Stimulated activated CD8-positive, alpha-beta memory T cell treated with anti-CD3 and anti-CD28 coated beads, Interleukin-4, amount 100 ng/mL, for 48 hours (primary cell): ENCODE measurements at places on chromosomes 6 and 20.

DNA sequence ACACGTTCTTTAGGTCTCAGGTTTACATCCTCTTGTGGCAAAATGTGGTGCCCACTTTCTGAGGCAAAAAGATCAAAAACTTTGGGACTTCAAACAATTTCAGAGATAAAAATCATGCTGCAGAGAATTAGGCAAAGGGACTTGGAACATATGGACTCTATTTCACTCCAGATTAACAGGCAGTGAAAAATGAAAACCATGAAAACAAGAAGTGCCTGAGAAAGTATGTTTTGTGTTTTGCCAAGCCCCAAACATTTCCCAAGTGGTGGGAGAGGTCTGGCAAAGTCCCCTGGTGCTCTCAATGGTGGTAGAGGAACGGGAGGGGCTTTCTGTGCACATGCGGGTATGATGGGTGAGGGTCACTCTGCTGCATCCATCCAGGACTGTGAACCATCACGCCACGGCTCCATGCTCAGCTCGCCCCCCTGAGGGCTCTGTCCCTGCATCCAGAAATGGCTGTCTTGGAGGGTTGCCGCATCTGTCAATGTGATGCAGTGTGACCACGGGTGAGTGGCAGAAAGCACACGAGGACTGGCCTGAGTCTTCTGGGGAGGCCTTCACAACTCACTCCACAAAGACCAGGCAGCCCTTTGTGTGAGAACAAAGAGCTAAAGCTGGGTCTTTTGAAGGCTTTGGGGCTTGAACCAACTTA lies 43.2 kb upstream of the TBC1D7 start:
- no peak for DNase-seq

- peak; percentile 74 for DNase-seq
Measured at GRCh38 chr6:158605266-158605878, 39.2 kb downstream of the DYNLT1 start.

DNA sequence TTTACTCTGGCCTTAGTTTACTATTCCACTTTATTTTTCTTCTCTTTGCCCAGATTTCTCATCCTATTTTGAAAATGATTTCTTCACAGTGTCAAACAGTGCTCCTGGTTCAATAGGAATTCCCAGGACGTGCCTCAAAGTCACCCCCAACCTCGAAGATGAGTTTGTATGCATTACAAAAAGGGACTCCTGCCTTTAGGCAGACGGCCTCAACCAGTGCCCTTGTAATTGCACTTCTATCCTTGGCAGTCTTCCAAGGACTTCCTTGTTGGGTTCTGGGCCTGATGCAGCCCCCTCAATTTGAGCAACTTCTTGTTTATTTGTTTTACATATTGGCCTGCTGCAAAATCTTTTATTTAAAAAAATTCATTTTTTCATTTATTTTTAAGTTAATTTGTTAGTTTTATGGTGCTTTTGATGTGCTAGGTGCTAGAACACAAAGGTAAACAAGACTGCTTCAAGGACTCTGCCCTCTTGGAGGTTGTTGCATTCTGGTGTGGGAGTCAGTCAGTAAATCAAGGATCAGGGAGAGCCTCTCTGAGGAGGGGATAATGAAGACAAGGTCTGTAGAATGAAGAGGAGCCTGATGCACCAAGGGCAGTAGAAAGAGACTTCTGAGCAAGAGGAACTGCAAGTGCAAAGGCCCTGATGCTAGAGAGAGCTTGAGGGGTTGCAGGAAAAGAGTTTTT lies 181.5 kb upstream of the LAMP5 start:
- DNase-seq = no peak

- DNase-seq = no peak
Measured at GRCh38 chr6:11198663-11199603, 33.5 kb downstream of the NEDD9 start.

- DNase-seq = no peak
Measured at GRCh38 chr6:1383729-1384548, 5.4 kb upstream of the FOXF2 start.

- DNase-seq = no peak
Measured at GRCh38 chr20:54435015-54435414, 40.4 kb upstream of the DOK5 start.

DNA sequence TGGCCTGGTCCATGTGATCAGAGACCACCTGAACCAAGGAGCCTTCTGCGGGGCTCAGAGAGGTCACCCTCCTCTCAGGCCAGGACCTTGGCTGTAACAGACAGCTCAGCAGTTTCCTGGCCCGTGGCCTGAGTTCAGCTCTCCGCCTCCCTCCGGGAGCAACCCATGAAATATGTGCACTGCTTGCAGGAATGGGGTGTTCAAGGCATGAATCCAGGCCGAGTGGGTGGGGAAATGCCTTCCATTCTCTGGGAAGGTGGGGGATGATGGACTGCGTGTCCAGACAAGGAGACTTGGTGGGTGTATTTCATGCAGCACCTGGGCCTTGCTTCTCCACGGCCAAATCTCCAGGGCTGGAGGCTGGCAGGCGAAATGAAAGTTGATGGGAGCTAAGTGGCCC lies 46.0 kb downstream of the SIRPA start:
- no peak for DNase-seq

- DNase-seq = peak; percentile 36
Measured at GRCh38 chr20:63135411-63135810, 80.5 kb downstream of the YTHDF1 start.

DNA sequence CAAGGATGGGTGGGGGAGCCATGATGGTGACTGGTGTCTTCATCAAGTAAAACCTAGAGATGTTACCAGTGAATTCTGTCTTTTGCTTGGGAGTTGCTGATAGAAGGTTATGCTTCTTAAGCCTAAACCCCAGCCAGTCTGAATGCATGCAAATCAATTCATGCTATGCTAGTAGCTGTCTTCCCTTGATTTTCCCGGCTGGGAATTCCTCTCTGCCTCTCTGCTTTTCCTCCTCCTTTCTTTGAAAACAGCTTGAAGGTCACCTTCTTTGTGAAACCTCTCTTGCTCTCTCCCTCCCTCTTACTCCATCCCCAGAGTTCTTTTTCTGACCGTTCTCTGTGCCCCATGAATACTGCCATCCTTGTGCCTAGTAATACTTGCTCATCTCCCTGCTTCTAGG lies 58.9 kb downstream of the TMEM200A start:
- no peak for DNase-seq

DNA sequence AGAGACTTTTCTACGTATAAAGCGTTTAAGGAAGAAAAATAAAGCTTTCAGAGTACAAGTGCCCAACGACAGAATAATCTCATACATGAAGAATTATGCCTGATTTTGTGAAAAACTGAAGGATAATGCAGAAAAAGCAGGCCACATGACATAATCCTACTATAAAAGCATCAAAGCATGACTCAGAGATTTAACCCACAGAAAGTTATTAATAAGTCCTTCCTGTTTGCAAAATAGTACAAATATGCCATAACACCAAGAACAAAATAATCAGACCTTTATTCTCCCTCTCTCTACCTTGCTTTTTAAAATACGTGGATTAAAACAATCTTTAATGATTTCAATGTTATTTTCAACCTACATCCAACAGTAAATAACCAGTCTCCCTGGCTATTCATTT lies 118.6 kb upstream of the BCLAF1 start:
- DNase-seq = no peak

DNA sequence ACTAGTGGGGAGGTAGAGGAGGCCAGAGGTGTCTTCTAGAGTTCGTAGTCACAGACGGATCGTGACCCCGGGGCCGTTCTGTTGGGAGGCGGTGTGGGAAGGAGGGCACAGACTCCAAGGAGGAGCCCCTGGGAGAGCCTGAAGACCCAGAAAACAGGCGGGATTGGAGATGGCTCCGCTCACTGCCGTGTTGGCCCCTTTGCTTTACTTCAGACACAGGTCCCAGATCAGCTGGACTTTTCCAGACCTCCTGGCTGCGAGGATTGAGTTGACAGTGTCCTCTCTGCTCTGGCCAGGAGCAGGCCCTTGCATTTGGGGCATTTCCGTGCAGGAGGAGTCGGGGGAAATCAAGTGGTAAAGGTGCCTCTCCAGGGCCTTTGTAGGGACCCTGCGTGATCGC lies 112.9 kb downstream of the ARMC2 start:
- DNase-seq = no peak

DNA sequence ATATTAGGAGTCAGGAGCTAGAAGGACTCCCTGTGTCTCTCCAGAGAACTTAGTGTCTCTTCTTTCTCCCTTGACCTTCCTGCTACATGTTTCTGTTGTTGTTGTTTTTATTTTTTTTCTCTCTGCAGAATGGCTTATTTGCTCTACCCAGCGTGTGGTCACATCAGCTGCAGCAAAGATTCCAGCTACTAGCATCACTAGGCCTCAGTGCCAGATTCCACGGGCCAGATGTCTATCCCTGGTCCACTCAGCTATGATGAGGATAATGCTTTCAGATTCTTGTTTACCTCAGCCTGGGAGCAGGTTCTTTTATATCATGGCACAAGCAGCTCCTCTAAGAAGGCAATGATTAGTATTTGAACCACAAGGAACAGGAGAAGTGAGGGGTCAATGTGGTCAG lies 110.0 kb downstream of the PLCB1 start:
- DNase-seq = no peak

DNA sequence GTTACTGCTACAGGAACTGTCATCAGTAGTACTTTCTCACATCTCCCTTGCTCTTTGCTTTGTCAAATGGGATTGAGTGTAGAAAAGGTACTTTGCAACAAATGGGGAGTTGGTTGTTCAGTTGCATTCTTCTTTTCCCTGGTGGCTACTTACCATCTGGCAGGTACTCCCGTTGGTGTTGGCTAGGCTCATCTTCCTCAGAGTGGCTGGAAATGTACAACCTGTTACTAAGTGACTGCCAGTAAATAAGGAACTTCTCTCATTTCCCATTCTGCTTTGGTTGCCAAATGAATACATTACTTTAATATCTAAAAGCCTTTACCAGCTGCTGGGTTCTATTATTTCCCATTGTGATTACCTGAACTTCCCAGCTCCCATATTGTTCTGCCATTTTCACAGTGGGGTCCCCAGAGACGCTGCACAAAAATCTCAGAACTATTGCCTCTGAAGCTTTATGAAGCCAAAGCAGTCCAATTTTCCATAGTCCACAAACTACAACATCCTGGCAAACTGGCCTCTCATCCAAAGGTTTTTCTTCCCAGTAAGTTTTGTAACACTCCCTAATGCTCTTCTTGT lies 229.7 kb upstream of the HTR1E start:
- no peak for DNase-seq

DNA sequence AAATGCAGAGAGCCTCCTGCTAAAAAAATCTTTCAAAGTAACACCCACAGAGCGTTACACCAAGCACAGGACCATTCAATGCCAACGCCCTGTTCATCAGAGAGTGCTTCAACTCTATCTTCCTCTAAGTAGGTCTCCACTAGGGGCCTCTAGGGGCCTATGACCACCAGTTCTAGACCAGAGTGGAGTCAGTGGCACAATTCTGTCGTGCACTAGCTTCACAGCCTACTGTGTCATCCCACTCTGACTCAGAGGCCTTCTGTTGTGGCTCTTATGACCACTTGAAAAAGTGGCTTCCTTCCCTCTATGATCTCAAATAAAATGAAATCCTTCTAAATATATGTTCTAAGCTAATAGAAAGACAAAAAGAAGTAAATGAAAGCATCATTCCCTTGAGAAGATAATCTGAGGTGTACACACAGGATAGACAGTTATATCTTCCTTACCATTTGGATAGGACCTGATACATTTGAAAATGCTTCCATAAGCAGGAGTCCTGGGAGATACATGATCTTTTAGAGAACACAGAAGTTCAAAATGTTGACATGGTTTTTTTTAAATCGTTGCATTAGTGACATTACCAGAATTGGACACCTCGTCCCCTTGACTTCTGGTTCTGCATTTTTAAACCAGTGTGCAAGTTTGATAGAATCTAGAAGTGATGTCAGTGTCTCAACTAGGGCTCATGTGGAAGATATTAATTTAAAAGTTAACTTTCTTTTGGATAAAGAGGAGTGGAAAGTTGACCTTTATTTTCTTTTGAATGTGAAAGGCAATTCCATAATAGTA lies 151.9 kb downstream of the SH3BGRL2 start:
- DNase-seq = no peak

- DNase-seq = no peak
Measured at GRCh38 chr6:168988801-168989200, 264.8 kb downstream of the THBS2 start.

- DNase-seq = no peak
Measured at GRCh38 chr6:124858564-124858963, 103.7 kb upstream of the RNF217 start.

- no peak for DNase-seq
Measured at GRCh38 chr6:1391800-1392309, 2.5 kb downstream of the FOXF2 start.

- no peak for DNase-seq
Measured at GRCh38 chr20:57998981-57999464, 229.4 kb downstream of the ANKRD60 start.

DNA sequence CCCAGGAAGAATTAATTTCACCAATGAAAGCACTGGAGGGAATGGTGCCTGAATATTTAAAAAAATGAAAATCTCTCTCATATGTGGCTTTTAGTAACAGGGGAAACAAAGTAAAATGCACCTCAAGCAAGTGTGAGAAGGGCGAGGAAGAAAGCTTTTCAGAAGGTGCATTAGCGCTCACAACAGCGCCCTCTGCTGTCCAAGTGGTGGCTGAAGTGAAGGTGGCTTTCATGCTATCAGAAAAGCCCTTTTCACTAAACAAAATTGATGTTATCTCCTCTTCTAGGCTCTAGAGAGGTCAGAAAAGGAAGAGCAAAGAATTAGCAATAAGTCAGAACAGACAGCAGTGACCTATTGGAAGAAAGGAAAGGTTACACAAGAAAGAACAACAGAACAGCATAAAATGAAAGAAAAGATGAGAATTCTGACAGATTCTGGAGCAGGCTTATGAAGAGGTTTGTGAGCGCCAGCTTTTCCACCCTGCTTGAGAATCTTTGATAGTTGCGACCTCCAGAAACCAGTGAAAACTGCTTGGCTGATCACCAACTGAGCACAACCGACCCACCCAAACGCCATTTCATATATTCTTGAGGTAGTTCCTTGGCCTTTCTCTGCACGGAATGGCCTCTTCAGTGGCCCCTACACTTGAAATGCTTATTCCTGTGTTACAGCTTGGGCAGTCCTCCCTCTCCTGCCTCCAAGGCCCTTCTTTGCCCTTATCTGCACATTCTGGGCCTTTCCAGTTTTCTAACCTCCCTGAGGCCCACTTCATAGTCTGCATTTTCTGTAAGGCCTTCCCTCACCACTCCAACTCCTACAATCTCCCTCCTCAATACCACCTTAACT lies 45.3 kb downstream of the SMLR1 start:
- DNase-seq = peak; percentile 86

GRCh38 chr6:35089935-35090505 lies 51.1 kb downstream of the TCP11 start:
- DNase-seq = peak; percentile 14

- DNase-seq = no peak
Measured at GRCh38 chr6:159304641-159305040, 135.4 kb downstream of the FNDC1 start.

GRCh38 chr6:1422290-1422689 lies 32.9 kb downstream of the FOXF2 start:
- DNase-seq = no peak
